Small intestine (tissue), 16 donors: ENCODE measurements at places on chromosomes 2 and 18. TPM values are rescaled to one million over a fixed set of nuclear protein-coding genes. Genes with fewer than 3 reads are reported as not detected.
A peak's percentile ranks its signal among the peaks of the same experiment; 100 is the strongest.

CCNYL1 gene
- 8.2 TPM for polyA plus RNA-seq

DNA sequence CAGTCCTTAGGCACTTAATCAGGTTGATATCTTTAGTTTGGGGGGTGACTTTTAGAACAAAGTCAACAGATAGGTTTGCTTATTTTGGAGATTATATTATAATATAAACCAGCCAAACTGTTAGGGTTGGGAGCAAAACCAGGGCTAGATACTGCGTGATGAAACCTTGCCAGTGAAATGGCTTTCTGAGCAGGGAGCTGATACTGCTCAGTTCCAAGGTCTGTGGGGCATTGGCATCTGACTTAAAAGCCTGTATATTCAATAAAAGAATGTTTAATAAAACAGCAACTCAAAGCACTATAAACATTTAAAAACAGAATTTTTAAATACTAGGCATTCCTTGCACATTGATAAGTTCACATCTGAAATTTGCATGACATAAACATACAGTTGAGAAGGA, 19.3 kb downstream of the PTPRM start:
- no peak for DNase-seq

DNA sequence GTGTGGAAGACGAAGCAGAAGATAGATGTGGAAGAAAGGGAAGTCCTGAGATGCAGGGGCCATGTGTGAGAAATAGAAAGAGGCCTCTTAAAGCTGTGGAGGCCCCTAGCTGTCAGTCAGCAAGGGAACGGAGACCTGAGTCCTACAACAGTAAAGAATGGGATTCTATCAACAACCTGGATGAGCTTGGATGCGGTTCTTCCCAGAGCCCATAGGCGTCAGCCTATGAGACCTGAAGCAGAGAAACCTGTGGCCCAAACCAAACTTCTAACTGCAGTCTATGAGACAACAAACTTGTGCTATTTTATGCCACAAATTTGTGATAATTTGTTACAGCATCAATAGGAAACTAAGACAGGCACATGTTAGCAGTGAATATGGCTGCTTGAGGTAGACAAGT, 583.7 kb downstream of the ADCYAP1 start:
- DNase-seq: no peak

ANKRD53 gene
- polyA plus RNA-seq: 2.2 TPM

DNA sequence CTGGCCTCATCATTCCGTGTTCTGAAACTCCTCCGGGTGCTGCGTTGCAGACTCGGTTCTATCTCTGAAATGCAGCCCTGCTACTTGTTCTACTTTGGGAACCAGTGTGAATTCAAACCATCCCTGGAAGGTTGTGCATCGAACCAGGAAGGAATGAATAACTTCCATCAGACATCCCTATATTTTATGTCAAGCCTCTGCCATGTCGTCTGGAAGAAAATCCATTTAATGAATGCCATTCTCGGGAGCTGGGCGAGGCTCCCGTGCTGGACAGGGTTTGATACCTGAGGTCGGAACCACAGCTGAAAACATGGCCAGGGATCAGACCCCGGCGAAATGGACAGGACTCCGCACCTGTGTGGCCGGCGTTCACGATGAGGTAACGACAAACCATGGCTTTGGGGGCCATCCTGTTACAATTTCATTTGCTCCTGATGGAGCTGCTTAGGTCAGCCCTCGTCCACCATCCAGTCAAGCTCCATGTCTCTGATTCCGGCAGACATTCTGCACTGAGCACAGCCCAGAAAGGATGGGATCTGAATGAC, 821.6 kb downstream of the GALR1 start:
- no peak for DNase-seq

DNA sequence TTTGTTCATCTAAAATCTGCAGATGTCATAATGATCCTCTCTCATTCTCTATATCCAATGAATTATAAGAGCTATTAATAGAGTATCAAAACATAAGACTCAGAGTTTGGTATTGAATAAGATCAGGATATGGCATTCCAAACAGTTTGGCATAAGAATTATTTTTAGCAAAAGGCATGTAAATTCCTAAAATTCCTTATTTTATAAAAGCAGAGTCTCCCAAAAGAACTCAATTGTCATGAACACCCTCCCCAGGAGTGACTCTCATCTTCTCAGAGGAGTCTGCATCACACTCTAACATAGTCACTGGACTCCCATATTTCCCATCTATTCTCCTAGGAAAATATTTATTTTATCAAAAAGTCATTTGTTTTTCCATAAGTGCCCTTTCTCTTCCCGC, 1710.2 kb upstream of the SLC39A10 start:
- DNase-seq: no peak

GRCh38 chr2:206556357-206556949, 85.8 kb upstream of the FAM237A start:
- DNase-seq: peak; percentile 14

DNA sequence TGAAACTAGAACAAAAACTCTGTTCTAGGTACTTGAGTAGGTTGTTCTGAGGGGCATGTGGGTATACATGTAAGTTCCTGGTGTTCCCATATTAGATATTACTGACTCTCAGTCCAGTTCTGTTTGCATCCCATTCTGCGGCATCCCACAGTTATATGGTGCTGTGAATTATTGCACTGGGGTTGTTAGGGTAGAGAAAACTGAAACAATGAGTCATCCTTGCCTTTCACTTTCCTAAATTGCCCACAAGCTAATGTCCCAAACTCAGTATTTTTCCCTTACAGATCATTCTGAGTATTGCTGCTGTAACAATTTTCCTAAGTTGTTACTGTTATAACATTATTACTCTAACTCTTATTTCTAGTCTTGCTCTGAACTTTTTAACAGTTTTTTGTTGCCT, 3.0 kb downstream of the WDR75 start:
- no peak for DNase-seq

SLC11A1 gene
- polyA plus RNA-seq: 3.1 TPM

- peak; percentile 50 for DNase-seq
Observed at GRCh38 chr2:231418820-231419640, 23.5 kb downstream of the B3GNT7 start.

GRCh38 chr2:38740851-38741731, 10.1 kb downstream of the SRSF7 start:
- DNase-seq: peak; percentile 56

OBSL1 gene
- polyA plus RNA-seq: 16.3 TPM

- DNase-seq: peak; percentile 7
Observed at GRCh38 chr2:190271783-190272456, 47.7 kb downstream of the HIBCH start.

DNA sequence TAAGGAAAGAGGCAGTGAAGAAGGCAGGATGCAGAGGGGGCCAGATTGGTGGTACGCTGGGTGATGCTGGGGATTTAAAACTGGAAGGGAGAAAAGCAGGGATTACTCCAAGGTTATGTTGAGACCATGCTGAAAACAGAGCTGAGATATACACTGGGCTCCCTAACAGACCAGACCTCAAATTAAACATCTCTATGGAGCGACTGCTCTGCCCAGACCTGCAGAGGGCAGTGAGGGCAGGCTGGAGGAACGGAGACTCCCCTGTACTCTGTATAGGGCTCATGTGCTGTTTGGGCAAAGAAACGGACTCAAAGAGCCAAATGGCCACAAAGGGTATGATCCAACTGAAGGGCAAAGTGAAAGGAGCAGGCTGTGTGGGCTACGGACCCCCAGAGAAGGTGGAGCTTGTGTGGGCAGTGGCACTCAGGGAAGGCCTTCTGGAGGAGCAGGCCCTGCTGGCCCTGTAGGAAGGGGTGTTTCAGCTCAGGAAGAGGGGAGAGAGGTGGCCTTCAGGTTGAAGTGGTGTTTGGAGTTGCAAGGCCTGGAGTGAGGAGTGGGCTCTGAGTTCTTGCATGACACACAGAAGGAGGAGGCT, 4.8 kb upstream of the CELF4 start:
- DNase-seq: no peak

BCL2 gene
- 7.2 TPM for polyA plus RNA-seq

DNA sequence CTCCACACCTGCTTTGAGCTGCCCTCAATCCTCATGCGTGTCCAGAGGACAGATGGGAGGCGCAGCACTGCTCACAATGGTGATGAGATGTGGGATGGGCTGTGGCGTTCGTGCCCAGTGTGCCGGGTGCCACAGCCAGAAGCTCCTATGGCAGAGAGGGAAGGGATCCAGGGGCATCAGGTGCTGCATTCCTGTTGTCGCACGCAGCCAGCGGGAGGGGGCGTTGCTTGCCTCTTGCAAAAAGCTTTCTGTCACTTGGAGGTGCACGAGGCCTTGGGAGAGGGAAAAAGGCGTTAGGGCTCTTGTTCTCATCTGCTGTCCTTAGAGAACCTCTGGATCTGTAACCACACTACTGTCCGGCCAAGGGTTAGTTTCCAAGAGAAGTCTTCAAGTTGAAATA, 29.2 kb upstream of the ALLC start:
- DNase-seq: no peak

C2orf15 gene
- polyA plus RNA-seq: 10.0 TPM

DNA sequence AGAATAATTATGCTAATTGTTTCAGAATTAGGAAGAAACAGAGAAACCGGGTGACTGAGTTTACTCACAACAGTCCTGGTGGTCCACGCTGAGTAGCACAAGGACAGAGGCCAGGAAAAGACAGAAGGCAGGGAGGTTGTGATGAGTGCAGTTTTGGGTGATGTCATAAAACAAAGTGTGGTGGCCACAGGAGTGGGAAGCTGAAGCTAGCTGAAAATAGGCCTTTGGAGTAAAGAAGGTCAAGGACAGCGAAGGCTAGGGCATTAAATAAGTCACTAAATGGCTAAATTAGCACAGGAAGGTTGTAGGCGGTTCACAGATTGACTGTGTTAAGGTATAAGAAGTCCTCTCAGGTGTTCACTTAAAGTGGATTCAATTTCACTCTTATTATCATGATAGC, 120.9 kb upstream of the TTN start:
- no peak for DNase-seq

- DNase-seq: no peak
Observed at GRCh38 chr2:191018643-191019119, 4.7 kb upstream of the STAT1 start.

DNA sequence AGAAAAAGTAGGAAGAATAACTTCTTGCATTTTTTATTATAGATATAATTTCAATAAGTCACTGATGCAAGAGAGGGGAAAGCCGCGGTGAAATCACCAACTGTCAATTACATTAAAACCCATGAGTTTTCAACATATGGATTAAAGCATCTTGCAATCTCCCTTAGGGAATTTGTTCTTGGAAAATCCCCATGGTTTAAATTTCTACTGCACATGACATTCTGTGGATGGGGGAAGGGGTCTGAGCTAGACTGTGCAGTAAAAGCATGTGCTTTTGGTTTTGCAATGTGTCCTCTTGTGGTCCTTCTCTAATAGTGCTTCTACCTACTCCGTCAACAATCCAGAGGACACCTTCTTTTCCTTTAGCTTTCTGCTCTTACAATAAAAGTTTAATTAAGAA, 894.0 kb downstream of the DCDC2C start:
- no peak for DNase-seq

GRCh38 chr2:33071591-33071990, 124.8 kb downstream of the LTBP1 start:
- DNase-seq: no peak

LRRC30 gene
- not detected for polyA plus RNA-seq

DNA sequence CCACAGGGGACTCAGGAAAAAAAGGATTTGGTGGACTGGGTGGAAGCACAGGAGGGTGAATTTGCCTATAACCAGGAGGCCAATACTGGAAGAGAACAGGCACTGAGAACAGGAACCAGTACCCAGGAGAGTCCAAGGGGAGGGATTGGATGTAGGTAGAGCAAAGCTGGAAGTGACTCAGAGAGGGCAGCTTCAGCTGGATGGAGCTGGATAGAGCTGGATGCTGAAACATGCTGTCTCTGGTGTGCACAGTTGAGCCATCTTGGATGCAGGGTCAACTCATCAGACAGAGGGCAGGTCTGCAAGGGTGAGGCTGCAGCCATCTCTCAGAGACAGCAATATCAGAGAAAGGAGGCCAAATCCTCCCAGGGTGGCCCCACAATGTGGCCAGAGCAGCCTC, 134.0 kb downstream of the GALNT14 start:
- DNase-seq: no peak

RAX gene
- not detected for polyA plus RNA-seq

ESPNL gene
- 1.4 TPM for polyA plus RNA-seq

DNA sequence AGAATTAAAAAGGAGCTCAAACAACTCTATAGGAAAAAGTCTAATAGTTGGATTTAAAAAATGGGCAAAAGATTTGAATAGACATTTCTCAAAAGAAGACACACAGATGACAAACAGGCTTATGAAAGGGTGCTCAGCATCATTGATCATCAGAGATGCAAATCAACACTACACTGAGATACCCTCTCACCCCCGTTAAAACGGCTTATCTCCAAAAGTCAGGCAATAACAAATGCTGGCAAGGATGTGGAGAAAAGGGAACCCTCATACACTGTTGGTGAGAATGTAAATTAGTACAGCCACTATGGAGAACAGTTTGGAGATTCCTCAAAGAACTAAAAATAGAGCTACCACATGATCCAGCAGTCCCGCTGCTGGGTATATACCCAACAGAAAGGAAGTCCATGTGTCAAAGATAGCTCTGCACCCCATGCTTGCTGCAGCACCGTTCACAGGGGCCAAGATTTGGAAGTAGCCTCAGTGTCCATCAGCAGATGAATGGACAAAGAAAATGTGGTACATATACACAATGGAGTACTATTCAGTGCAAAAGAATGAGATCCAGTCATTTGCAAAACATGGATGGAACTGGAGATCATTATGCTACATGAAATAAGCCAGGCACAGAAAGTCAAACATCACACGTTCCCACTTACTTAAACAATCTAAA, 46.7 kb upstream of the B3GNT7 start:
- DNase-seq: no peak

DNA sequence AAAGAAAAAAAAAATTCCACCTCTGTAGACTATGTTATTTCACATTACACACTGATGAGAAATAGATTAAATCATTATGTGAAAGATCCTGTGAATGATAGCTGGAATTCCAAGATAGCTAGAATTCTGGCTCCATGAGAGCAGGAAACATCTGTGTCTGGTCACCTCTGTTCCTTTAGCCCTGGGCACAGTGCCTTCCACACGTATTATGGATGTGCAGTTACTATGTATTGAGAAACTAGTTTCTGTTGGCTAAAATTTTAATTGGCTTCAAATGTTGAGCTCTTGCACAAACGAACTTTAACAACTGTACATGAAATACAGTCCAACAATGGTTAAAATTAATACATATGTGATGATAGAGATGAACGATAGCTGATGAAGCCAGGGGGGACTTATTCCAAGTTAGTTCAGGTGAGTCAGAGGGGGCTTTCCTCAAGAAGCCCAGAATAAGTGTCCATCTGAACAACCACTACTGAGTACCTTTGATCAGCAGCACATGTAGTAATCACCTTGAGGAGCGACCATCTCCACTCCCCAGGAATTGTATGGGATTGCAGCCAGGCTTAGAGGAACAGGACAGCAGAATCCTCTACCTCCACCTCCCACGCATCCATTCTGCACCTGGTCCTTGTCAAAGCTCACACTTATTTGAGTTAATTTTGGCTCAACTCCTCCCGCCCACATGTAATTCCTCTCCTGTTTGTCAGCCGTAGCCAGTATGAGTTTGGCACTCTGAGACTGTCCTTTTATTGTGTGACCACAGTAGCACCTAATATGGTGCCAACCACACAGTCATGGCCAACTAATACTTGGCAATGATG, 68.6 kb downstream of the NABP1 start:
- no peak for DNase-seq

GRCh38 chr2:219722276-219722879, 94.9 kb downstream of the SLC4A3 start:
- no peak for DNase-seq

PRKAG3 gene
- polyA plus RNA-seq: 0.15 TPM

GRCh38 chr18:32389191-32389590, 81.5 kb downstream of the GAREM1 start:
- DNase-seq: no peak

GRCh38 chr2:206915121-206915520, 24.2 kb upstream of the CPO start:
- DNase-seq: peak; percentile 57
